ENCODE measurements at places on chromosomes 11 and 22. TPM values are rescaled to one million over a fixed set of nuclear protein-coding genes. Genes with fewer than 3 reads are reported as not detected.

DNA sequence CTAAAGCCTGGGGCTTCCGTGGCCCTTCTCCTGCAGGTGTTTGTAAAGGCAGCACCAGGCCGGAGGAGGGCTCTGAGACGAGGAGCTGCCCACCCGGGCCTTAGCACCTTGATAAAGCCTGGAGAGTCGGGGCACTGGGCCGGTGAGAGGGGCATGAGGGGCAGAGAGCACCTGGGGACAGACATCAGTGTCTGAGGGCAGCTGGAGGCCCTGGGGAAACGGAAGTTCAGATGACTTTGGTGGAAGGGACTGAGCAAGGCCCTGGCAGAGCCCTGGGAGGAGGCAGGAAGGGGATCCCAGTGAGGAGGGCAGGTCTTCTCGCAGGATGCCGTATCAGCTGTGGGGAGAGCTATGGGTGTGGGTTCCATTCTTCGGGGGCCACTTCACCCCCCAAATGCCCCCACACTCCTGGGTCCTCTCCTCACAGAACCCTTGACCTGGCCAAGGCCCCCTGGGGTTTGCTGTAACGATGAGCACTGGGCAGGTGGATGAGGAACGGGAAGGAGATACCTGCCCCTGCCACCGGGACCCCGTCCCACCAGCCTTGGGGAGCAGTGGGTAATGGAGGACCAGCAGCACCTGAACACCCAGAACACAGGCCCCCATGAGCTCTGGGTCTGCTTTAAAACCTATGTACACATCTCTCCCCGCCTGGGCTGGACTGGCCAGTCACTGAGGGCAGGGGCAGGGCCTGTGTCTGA, 7.4 kb downstream of the C1QTNF6 start:
- H3K4me1 ChIP-seq = peaks cover 26% of the 10 kb centered on the region
- no peak overlapping the region for H3K4me3 ChIP-seq
- peaks cover 4% of the 10 kb centered on the region for H3K36me3 ChIP-seq
- no peak overlapping the region for H3K27ac ChIP-seq
- H3K27me3 ChIP-seq = peaks cover 8% of the 10 kb centered on the region

DNA sequence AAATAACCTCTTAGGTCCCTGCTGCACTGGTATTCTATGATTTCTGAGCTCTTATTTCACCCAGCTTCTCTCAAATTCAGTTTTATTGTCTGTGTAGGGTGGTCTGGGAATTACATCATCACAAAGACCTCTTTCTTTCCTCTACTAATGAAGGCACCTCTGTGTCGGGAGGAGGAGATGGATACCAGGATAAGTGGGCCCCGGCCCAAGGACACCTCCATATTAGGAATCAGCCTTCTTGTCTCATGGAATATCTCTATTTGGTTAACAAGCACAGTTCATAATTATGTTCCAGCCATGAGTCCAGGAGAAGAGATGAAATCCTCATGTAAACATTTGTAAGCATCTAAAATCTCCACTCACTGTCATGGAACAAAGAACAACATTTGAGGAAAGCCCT, 9.4 kb downstream of the PARVA start:
- H3K27ac ChIP-seq = peak overlapping the region; percentile 11
- H3K36me3 ChIP-seq = peaks cover 13% of the 10 kb centered on the region
- H3K4me1 ChIP-seq = peaks cover 34% of the 10 kb centered on the region
- no peaks in the 10 kb centered on the region for H3K27me3 ChIP-seq

Gene HBG2
- total RNA-seq = not detected

DNA sequence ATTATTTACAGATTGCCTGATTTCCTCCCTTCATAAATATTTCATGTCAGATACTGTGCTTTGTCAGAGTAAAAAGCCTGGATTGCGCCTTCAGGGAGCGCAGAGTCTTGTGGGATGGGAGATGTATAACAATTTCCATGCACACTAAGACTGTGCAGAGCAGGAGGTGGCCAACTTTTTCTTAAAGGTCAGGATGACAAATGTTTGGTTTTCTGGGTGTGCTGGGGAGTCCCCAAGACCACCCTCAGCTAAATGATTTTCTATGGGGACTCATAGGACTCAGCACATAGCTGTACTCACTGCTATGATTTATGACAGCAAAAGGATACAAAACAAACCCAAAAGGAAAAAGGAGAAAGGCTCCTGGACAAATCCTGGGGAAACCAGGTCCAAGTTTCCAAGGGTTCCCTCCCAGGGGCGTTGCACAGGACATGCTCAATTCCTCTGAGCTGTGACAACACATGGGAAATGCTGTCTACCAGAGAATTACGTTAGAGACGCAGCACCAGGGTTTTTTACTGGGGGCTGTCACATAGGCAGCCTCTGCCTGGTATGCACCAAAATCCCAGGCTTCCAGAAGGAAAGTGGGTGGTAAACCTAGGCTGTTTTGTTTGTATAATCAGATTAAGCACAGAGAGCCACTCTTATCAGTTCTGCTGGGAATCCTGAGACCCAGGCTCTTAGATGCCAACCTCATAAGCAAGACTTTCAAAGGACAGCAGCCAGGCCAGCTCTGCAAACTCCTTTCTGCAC, 59.1 kb downstream of the CSNK2A3 start:
- no peak overlapping the region for H3K27ac ChIP-seq
- H3K27me3 ChIP-seq = peaks cover 21% of the 10 kb centered on the region
- no peak overlapping the region for H3K4me3 ChIP-seq
- no peak for DNase-seq

Gene SCGB2A2
- not detected for total RNA-seq

Measured in type B pancreatic cell (in vitro differentiated cells).